ENCODE measurements at places on chromosomes 5 and 9.

GRCh38 chr9:133543772-133544467, 9.4 kb downstream of the ADAMTSL2 start:
- DNase-seq: no peak

GRCh38 chr9:19176856-19177255, 49.6 kb upstream of the PLIN2 start:
- no peak for DNase-seq

GRCh38 chr5:144460600-144460999, 289.9 kb downstream of the KCTD16 start:
- no peak for DNase-seq

GRCh38 chr5:127536687-127537086, 19.2 kb downstream of the PRRC1 start:
- DNase-seq: no peak

GRCh38 chr5:78624011-78624541, 24.5 kb downstream of the LHFPL2 start:
- DNase-seq: no peak

DNA sequence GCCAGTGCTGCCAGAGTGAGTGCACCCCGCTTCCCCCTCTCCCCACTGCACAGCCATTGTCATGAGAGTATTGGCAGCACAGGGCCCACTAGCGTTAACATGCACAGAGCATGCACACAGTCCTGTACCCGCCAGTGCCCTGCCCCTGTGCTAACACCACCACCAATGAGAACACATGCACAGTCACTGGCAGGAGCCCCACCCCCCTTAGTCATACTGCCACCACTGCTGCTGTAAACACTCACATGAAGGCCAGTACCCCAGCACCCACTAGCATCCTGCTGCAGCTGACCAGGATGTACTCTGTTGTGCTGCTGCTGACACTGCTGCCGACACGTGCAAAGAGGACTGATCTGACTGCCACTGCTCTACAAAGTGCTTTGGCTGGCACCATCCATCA, 19.5 kb upstream of the RANBP6 start:
- no peak for DNase-seq

GRCh38 chr9:94746541-94747370, 20.3 kb downstream of the AOPEP start:
- DNase-seq: no peak

GRCh38 chr5:127053049-127053448, 20.3 kb downstream of the C5orf63 start:
- no peak for DNase-seq

- no peak for DNase-seq
These were observed 18.9 kb downstream of the WHRN start for GRCh38 chr9:114486205-114486963.

GRCh38 chr5:78627175-78627574, 21.4 kb downstream of the LHFPL2 start:
- no peak for DNase-seq

- DNase-seq: no peak
These were observed 19.6 kb upstream of the AOPEP start for GRCh38 chr9:94706922-94707321.

DNA sequence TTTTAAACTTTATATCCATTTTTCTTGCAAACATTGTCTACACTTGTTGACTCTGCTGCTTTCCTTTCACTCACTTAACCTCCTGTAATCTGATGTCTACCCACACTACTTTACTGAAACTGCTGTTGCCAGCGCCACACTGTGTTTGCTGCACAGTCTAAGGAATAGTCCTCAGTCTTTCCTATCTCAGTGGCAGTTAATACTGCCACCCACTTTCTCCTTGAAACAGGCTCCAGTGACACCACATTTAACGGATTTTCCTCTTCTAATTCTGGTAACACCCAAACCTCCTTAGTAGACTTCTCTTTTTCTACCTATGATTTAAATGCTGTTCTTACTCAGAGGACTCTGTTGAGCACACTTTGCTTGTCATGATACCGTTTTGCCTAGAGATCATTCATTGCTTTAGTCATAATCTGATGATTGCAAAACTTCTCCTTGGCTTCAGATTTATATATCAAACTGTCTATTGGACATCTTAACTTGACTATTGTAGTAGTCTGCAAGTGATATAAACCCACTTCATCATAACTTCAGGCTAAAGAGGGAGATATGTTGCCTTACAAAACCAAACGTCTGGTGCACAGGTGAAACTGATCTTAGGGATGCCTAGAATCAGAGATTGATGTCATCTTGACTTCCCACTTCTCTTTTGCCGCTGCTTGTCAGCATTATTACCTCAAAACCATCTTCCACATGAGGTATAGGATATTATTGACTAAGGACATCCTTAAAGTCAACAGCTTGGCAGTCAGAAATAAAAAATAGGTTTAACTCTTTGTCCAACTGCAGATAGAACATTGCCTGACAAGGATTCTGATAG, 94.1 kb downstream of the CDC42SE2 start:
- DNase-seq: no peak

GRCh38 chr9:1373445-1373844, 323.3 kb downstream of the DMRT2 start:
- no peak for DNase-seq

- DNase-seq: no peak
These were observed 307.1 kb downstream of the PRR16 start for GRCh38 chr5:120771202-120771601.

DNA sequence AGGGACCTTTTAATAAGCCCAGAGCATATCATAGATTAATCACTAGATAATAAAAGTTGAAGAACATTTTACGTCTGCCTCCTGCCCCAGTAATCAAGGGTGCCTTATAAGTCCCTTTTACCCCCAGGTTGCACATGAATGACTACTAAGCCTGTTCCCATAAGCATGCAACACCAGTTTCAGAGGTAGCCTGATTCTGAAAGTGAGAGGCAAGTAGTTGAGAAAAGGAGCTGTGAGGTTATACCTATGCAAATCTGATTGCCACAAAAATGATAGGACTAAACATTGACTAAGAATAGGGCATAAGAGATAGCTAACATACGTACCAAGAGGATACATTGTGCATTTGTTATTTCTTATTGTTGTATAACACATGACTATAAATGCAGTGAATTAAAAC, 681.9 kb downstream of the ISL1 start:
- no peak for DNase-seq

DNA sequence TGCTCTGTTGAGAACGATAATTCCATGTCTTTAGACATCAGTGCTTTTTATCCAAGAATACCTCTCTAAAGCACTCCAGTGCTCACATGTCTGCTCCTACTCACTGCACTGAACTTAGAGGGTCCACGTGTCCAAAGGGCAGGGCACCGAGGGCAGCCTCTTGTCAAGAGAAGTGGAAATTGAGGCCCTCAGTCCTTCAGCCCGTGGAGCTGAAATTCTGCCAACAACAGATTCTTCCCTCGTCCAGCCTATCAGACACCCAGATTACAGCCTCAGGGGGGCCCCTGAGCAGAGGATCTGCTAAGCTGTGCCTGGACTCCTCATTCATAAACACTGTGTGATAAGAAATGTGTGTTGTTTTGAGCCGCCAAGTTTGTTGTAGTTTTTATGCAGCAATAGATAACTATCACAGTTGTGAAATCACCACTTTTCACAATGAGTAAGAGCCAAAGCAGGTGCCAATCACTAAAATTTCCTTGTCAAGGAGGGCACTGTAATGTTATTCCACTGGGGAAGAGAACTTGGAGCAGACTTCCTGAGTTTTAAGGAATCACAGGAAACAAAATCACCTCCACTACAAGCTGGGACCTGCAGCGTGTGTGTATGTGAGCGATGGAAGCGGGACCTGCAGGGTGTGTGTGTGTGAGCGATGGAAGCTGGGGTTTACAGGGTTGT, 58.8 kb upstream of the IGFBPL1 start:
- DNase-seq: no peak

DNA sequence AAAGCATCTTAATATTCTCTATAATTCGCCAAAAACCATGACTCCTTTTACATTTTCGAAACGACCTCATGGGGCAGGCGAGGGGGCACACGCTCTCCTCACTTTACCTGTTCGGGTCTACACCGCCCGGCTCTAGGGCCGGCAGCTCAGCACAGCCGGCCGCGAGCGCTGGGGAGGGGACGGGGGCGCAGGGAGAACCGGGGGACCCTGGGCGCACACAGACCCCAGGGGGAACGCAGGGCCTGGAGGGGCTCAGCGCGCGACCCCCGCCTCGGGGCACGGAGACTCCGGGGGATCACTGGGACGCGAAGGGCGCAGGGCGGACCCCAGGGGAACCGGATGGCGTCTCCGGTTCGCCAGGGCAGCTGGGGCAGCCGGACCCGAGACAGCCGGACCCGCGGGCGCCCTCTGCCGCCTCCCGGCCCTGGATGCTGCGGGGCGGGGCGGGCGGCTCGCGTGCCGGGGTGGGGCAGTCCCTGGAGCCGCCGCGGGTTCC, at the start of gene AHRR:
Gene AHRR, plus strand, starts transcription at position 485 of the 496 bp plus-strand sequence. CDS start 22,189 bp downstream, outside the sequence.
- no peak for DNase-seq

- DNase-seq: no peak
These were observed 58.2 kb downstream of the CRB2 start for GRCh38 chr9:123414204-123414603.

- DNase-seq: no peak
These were observed 7.9 kb downstream of the GABRP start for GRCh38 chr5:170791325-170791954.

DNA sequence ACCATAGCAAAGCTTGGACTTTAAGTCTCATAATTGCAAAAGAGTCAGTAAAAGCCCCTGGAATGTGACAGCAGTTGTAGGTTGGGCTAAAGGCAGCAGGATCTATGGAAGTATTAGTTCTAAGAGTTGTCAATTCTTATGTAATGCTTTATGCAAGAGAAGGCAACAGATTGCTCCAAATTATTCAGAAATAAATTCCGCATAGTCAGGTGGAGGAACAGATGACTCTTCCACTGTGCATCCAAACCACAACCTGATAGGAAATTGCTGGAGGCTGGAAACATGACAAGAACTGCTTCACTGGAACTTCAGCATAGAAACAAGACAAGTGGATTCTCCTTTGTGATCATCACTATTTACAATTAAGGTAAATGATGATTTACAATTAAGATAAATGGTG, 101.0 kb downstream of the STARD4 start:
- DNase-seq: no peak

- DNase-seq: no peak
These were observed 343.4 kb upstream of the IRX1 start for GRCh38 chr5:3252235-3252634.

- no peak for DNase-seq
These were observed 40.0 kb upstream of the MYO10 start for GRCh38 chr5:16975950-16976624.

- DNase-seq: no peak
These were observed 2.1 kb downstream of the ANP32B start for GRCh38 chr9:97985058-97985861.

DNA sequence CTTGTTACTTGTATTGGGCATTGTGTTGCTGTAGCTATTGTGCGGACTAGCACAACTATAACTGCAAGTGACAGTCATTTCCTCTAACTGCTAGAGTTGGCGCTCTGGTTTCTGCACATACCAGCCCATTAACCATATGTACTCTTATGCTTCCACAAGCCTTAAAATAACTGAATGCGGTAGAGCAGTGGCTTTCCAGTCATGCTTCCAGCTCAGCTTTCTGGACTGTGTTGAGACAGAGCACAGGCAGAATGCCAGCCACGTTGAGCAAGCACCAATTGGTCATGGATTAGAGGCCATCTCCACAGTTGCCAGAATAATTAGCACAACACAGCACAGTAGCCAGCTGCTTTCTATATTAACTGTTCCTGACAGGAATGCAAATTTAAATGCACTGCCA, 12.2 kb downstream of the INVS start:
- DNase-seq: no peak

- no peak for DNase-seq
These were observed 37.2 kb upstream of the TLX3 start for GRCh38 chr5:171271798-171272197.

DNA sequence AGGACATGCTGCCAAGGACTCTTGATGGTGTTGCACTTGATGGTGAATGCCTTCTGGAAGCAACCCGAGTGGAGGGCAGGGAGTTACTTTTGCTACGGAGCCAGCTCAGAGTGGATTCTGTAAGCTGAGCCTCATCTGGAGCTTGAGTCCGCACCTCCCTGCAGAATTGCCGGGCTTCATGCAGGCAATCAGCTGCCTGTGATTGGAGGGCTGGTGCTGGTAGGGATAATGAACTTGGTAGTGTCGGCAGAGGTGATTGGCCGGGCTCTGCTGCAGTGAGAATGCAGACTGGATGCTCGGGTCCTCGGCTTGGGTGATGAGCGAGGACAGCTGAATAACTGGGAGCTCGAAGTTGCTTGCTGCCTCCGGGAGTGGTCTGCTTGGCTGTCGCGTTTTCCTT, 23.1 kb downstream of the SLC25A25 start:
- DNase-seq: no peak

DNA sequence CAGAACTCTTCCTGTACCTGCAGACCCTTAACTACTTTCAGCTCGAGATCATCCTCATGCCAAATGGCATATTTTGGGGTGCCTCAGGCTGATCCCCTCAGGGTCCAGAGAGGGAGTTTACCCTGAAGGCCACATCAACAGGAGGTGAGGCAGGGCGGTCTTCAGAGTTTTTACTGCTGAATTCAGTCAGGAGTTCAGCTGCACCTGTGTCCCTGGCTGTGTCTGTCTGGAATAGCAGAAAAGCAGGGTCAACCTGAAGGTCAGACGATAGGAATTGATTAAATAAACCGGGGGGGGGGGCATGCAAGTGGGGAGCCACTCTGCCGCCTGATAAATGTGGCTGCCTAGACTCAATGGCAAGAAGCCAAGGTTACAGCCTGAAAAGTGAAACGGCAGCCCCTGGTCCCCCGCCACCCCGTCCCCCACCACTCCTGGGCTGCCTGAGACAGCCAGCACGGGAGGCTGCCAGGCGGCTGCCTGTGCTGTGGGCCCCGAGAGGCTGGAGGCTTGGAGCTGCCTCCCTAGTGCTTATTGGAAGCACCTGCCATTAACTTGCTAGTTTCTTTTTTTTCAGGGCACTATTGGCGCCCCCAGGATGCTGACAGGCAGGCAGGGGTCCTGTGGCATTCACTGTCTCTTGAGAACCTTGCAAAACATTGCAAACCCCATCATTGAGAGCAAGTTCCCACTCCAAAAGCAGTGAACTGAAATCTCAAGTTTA, 182.7 kb upstream of the PPP1R26 start:
- no peak for DNase-seq

GRCh38 chr5:136028782-136029742, at the start of gene TGFBI:
Gene TGFBI (plus strand): TSS chr5:136028988. CDS start chr5:136029056, 68 bp downstream.
- peak; percentile 20 for DNase-seq

DNA sequence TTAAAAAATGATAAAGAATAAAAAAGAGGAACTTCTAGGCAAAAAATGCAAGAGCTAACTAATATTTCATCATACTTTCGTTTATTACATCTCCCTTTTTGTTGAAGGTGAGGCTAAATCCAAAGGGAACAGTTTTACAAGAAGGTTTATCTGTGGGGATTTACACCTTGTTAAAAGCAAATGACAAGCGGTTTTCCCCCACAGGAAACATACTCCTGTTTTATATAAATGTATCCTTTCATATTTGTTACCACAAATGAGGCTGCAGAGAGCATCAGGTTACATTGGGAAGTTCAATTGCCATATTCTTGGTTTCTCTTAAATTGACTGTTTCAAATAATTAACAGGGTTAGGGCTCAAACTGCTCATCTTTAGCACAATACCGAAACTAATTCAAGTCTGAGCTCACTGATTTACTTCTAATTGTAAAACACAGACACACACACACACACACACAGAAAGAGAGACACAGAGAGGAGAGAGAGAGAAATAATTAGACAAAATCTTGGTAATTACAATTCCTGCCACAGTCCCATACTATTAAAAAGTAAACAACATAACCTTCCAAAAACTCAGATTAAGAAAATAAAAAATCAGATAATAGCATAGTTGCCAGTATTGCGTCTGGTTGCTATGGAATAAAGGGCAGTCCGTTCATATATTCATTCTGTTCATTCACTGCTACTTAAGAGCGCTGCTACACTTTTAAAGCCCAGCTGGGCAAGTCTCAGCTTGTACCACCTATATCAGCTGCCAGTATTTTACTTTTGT, 17.1 kb downstream of the RFX3 start:
- DNase-seq: no peak

Measured in activated T-helper 1 cell treated with Interleukin-2 at 50 U/mL for 16 hours (primary cell).